ENCODE measurements at places on chromosomes 5 and 9. TPM values are rescaled to one million over a fixed set of nuclear protein-coding genes. Genes with fewer than 3 reads are reported as not detected.

GABRA1 gene
- polyA plus RNA-seq = not detected

C5orf52 gene
- not detected for polyA plus RNA-seq

CDC20B gene
- not detected for polyA plus RNA-seq

HK3 gene
- polyA plus RNA-seq = not detected

KLHL3 gene
- polyA plus RNA-seq = 2.2 TPM

TLX3 gene
- not detected for polyA plus RNA-seq

MAP1B gene
- 0.25 TPM for polyA plus RNA-seq

CAST gene
- 24.0 TPM for polyA plus RNA-seq

QRFP gene
- polyA plus RNA-seq = not detected

ELOVL7 gene
- not detected for polyA plus RNA-seq

STK32A gene
- not detected for polyA plus RNA-seq

MRPS27 gene
- polyA plus RNA-seq = 39.1 TPM

ACTBL2 gene
- not detected for polyA plus RNA-seq

CRHBP gene
- polyA plus RNA-seq = not detected

UBE2QL1 gene
- polyA plus RNA-seq = not detected

NUTM2G gene
- polyA plus RNA-seq = not detected

SPAG8 gene
- polyA plus RNA-seq = 1.0 TPM

FOXD4L4 gene
- polyA plus RNA-seq = not detected

FIBCD1 gene
- not detected for polyA plus RNA-seq

MCIDAS gene
- not detected for polyA plus RNA-seq

NRG2 gene
- polyA plus RNA-seq = 0.15 TPM

STK10 gene
- polyA plus RNA-seq = 161 TPM

C5orf47 gene
- not detected for polyA plus RNA-seq

ZNF618 gene
- polyA plus RNA-seq = 0.79 TPM

CATSPER3 gene
- polyA plus RNA-seq = 0.68 TPM

PCDHB13 gene
- polyA plus RNA-seq = not detected

SYK gene
- polyA plus RNA-seq = 0.08 TPM

TMEM141 gene
- polyA plus RNA-seq = 34.3 TPM

PHYKPL gene
- 38.7 TPM for polyA plus RNA-seq

FAM221B gene
- polyA plus RNA-seq = not detected

OR1L6 gene
- not detected for polyA plus RNA-seq

OR2Y1 gene
- polyA plus RNA-seq = not detected

SPATA31A3 gene
- not detected for polyA plus RNA-seq

CMYA5 gene
- polyA plus RNA-seq = 0.19 TPM

PCA3 gene
- polyA plus RNA-seq = not detected

PCDHGA12 gene
- not detected for polyA plus RNA-seq

CDH9 gene
- polyA plus RNA-seq = not detected

PLPP7 gene
- polyA plus RNA-seq = not detected

CCNO gene
- polyA plus RNA-seq = not detected

ADAM19 gene
- polyA plus RNA-seq = 24.4 TPM

PCDHGB5 gene
- 0.39 TPM for polyA plus RNA-seq

F2R gene
- polyA plus RNA-seq = 8.9 TPM

BRINP1 gene
- not detected for polyA plus RNA-seq

DMRT3 gene
- not detected for polyA plus RNA-seq

PHF24 gene
- not detected for polyA plus RNA-seq

GPR150 gene
- polyA plus RNA-seq = 6.1 TPM

BHMT2 gene
- polyA plus RNA-seq = not detected

TRIM36 gene
- polyA plus RNA-seq = not detected

SLC34A3 gene
- polyA plus RNA-seq = not detected

NFIL3 gene
- polyA plus RNA-seq = 2.3 TPM

GMCL2 gene
- polyA plus RNA-seq = not detected

GADD45G gene
- polyA plus RNA-seq = not detected

NANS gene
- polyA plus RNA-seq = 34.6 TPM

HMGXB3 gene
- 8.5 TPM for polyA plus RNA-seq

DDX4 gene
- not detected for polyA plus RNA-seq
